ENCODE measurements at places on chromosomes 11 and 22.

- DNase-seq = no peak
Observed at GRCh38 chr22:40014667-40015248, 20.0 kb downstream of the FAM83F start.

- peak; percentile 63 for DNase-seq
Observed at GRCh38 chr11:63999349-64000025, 13.2 kb downstream of the OTUB1 start.

DNA sequence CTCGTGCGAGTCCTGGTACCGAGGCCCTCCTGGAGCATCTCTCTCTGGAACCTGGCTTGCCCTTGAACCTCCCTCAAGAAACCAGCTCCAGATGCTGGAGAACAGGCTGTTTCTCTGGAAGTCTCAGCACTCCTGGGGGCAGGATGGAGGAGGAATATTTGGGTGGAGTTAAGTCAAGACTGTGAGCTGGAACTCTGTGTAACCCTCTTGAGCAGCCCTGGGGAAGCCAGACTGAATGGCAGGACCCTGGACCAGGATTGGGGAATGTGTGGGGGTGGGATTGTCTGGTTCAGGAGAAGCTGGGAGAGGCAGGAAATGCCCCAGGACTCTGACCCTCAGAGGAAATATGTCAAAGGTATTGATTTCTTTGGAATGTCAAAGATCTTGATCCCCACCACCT lies 7.7 kb downstream of the CREB3L1 start:
- DNase-seq = no peak

- no peak for DNase-seq
Observed at GRCh38 chr11:118318124-118318523, 13.6 kb downstream of the CD3E start.

- DNase-seq = no peak
Observed at GRCh38 chr11:8839306-8839956, 71.6 kb upstream of the AKIP1 start.

DNA sequence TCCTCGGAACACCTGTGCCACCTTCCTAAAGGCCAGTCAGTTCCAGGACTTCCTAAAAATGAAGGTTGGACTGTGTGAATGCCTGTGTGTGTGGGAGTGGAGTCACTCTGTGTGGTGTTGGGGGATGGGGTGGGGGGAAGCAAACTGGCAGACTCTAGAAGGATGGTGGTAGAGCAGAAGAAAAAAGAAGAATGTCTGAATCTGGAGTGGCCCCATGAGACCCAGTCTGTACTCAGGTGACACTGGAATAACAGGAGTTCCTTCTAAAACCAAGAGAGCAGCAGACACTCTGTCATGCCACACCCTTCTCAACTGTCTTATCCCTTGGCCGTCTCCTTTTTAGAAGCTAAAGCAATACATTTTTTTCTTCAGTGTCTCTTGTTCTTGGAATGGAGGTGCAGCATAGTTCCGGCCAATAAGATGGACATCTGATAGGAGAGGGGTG lies 82.9 kb downstream of the MAML2 start:
- no peak for DNase-seq

- peak; percentile 85 for DNase-seq
Observed at GRCh38 chr11:2901854-2902783, 16.5 kb upstream of the CDKN1C start.

DNA sequence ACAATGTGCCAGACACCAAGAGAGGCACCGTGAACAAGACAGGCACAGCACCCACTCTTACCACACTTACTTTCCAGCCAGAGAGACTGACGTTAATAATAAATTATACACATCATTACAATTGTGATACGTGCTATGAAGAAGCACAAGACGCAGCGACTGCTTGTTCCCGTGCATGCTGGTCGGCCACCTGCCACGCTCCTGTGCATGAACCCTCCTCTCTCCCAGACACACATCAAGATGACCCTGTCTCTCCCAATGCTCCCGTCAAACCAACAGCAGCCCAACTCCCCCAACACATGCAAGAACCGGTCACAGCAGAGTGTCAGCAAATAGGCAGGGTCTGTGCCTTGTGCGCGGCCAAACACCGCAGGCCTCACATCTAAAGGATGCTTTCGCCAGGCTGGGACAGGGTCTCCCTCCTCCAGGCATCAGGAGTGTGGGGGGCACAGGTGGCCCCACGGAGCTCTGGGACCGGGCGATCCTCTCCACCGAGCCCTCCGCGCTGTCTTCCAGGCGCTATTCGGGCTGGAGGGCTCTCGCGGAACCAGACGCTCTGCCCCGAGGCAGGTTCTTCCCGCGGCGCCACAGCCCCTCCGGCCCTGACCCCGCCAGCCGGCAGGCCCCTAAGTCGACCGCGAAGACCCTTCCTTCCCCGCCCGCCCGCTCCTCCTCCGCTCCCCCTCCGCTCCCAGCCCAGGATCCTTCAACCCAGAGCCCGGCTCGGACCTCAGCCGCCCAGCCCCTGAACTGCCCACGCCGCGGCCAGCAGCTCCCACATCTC lies 533 bp downstream of the SERGEF start:
- DNase-seq = no peak

DNA sequence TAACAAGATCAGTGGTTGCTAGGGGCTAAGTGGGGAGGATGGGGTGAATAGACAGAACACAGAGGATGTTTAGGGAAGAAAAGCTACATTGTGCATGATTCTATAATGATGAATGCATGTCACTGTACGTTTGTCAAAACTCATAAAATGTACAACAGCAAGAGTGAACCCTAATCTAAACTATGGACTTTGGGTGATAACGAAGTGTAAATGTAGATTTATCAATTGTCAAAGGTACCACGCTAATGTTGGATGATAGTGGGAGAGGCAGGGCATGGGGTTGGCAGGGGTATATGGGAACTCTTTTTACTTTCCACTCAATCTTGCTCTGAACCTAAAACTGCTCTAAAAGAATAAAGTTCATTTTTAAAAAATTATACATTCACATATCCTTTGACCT lies 21.3 kb upstream of the SLC5A1 start:
- DNase-seq = no peak

GRCh38 chr11:77876045-77876444 lies 55.1 kb downstream of the AAMDC start:
- no peak for DNase-seq

DNA sequence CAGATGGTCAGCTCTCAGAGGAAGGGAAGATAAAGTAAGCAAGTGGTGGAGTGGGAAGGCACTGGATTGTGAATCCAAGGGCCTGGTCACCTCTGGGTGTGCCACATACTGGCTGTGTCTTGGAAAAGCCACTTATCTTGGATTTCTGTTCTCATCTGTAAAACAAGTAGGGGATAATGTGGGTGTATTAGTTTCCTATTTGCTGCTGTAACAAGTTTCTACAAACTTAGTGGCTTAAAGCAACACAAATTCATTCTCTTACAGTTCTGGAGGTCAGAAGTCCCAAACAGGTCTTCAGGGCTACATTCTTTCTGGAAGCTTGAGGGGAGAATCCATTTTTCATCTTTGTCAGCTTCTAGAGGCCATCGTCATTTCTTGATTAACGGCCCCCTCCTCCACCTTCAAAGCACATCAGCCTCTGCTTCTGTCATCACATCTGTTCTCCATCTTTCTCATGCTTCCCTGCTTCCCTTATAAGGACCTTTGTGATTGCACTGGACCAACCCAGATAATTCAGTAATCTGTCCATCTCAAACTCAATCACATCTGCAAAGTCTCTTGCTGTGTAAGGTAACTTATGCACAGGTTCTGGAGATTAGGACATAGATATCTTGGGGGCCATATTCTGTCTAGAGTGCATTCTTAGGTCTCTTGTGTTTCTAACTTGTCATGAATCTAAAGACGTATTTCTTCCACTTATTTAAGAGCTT lies 75.9 kb downstream of the C22orf31 start:
- no peak for DNase-seq
